Neuronal stem cell (in vitro differentiated cells): ENCODE measurements at places on chromosomes 6 and 20.

DNA sequence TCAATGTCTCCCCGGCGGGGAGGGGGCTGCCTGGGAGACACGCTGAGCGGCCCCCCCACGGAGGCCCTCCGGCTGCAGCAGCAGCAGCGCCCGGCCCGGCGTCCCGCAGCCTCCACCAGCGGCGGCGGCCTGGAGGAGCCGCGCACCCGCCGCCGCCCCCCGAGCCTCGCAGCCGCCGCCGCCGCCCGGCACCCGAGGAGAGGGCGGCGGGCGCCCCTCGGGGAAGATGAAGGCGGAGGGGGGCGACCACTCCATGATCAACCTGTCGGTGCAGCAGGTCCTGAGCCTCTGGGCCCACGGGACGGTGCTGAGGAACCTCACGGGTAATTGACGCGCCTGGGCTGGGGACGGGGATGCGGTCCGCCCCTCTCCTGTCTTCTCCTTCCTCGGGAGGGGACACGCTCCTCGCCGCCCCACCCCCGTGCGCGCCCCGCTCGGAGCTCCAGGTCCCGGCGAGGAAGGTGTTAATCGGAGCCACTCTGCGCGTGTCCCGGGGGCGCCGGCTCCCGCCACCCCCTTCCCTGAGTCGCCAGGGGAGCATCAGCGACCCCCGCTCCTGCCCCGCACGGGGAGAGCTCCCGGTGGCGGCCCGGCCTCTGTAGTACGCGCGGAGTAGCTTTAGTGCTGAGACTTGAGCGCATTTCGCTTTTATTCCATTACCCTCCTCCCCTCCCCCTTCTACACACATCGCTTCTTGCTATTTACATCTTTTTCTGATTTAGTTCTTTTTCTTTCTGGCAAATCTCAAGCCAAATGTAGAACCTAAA is 686 bp downstream of the TMEM170B start:
- H3K27ac ChIP-seq = peak overlapping the region; percentile 88
- no peaks in the 10 kb centered on the region for H3K27me3 ChIP-seq
- no peaks in the 10 kb centered on the region for H3K36me3 ChIP-seq
- H3K4me1 ChIP-seq = peaks cover 9% of the 10 kb centered on the region
- DNase-seq = peak; percentile 33

DNA sequence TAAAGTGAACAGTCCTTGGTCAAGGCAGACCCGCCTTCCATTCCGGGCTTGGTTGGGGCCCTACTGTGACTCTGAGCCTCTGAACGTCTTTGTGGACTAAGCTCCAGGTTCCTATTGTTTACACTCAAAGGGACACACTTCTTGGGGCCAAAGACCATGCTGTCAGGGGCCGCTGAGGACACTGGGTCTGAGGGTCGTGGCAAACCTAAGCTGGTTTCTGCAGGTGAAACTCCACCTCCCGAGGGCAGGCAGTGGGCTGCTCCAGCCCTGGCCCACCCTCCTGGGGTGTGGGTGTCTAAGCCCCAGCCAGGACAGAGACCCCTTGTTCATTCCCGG is 43.1 kb downstream of the DSTN start:
- H3K27me3 ChIP-seq = no peaks in the 10 kb centered on the region
- no peak overlapping the region for H3K4me3 ChIP-seq
- DNase-seq = no peak

- no peaks in the 10 kb centered on the region for H3K27me3 ChIP-seq
- no peaks in the 10 kb centered on the region for H3K4me1 ChIP-seq
- no peak for DNase-seq
- no peak overlapping the region for H3K27ac ChIP-seq
- no peak overlapping the region for H3K4me3 ChIP-seq
Observed at GRCh38 chr6:138004430-138005287, 102.6 kb downstream of the PERP start.

DNA sequence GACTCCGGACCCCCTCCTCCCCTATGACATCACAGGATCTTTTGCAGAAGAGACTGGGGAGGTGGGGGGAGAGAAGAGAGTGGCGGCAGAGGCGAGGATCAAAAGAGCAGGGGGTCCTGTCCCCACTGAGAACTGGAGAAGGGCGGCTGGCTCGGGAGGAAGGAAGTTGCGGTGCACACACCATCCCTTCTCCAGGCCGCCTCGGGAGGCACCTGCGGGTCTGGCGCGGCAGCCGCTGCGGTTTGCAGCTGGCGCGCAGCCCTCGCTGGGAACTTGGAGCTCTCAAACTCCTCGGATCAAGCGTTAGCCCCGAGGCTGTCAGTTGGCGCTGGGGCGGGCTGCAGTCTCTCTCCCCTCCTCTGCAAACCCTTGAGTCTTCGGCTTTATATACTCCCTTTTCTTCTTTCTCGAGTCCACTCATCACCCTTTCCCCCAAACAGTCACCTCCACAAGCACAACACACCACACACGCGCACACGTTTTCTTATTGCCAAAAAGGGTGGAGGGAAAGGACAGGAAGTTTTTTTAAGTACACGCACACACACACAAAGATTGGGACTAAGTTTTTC is 180.7 kb downstream of the TBXT start:
- peaks cover 5% of the 10 kb centered on the region for H3K4me1 ChIP-seq
- no peak overlapping the region for H3K27ac ChIP-seq
- no peaks in the 10 kb centered on the region for H3K36me3 ChIP-seq
- H3K4me3 ChIP-seq = no peak overlapping the region
- peaks cover 62% of the 10 kb centered on the region for H3K27me3 ChIP-seq

GRCh38 chr6:45445749-45446549 is 68.2 kb upstream of the SUPT3H start:
- no peaks in the 10 kb centered on the region for H3K36me3 ChIP-seq
- peaks cover 3% of the 10 kb centered on the region for H3K4me1 ChIP-seq
- H3K27me3 ChIP-seq = no peaks in the 10 kb centered on the region
- H3K4me3 ChIP-seq = no peak overlapping the region
- peak; percentile 5 for DNase-seq
